ENCODE measurements at places on chromosomes 2 and 18.

- DNase-seq: no peak
These were observed 40.2 kb downstream of the SEMA4F start for GRCh38 chr2:74694281-74694680.

DNA sequence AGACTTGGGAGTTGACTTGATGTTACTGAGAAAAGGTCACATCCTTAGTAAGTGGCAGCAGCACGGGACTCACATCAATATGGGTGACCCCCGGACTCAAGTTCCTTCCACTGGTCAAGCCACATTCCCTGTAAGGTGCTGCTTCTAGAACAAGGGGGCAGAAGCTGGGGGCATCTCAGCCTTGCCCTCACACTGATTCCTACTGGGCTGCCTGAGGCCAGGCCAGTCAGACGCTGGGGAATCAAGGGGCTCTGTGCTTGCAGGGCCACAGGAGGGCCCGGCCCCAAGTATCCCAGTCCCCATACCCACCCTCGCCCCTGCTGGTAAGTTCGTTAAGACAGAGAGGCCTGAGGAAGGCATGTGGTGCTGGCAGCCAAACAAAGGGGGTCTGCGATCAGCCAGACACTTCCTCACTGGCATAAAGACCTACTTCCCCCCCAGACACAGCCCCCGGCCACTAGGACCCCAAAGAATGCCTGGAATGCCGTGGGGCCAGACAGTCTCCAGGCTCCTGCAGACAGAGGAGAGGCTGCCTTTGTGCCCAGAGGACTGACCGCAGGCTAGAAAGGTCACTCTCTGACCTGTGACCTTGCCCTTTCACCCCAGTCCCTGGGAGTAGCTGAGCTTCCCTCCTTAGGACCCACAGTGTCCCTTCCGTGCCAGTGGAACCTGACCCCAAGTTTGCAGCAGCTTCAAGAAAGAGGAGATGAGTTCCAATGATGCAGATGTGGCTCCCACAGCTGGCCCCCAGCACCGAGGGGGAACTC lies 83.6 kb downstream of the HS1BP3 start:
- no peak for DNase-seq

DNA sequence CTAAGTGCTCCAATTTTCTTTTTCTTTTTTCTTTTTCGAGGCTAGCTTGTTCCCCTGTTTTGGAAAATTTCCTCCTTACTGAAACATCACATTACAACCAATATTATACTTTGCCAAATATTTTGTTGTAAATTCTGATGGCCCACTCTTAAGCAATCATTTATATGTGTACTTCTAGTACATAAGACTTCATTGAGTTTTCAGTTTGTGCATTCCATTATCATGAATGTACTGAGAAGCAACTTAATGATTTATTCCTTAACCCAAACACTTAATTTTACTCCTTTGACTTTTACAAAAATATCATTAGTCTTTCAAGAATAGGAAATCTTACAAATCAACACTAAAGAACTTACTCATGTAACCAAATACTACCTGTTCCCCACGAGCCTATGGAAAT lies 242.4 kb downstream of the ARHGAP15 start:
- DNase-seq: no peak

DNA sequence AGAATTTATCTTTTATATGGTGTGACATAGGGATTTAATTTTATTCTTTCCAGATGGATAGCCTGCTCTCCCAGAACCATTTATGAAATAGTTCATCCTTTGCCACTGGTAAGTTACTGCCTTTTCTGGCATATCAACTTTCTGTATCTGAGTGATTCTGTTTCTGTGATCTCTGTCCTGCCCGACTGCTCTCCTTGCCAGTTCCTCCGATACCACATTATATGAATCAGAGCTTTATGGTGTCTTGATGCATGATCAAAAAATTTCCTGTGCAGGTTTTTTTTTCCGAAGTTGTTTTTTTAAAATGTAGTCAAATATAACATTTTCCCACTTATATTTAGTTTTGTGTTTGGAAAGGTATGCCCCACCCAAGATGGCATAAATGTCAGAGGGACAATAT lies 242.5 kb downstream of the CYP26B1 start:
- DNase-seq: no peak

DNA sequence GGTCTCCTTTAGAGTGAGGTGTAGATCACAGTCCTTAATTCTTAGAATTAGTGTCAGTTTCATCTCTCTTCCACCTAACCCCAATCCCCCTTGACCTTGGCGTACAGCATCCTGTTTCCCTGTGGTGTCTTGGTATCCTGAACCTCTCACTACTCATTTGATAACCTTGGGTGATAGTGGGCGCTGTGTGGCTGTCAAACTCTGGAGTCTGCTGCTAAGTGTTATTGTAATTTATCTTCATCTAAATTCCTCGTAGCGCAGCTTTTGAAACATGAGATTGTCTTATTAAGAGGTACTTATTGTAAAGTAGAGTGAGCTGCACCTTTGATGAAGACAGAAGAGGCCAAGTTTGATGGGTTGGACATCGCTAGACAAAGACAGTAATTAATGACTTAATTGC lies 222.6 kb upstream of the SPRED2 start:
- peak; percentile 38 for DNase-seq

- DNase-seq: peak; percentile 60
These were observed 476 bp downstream of the VSNL1 start for GRCh38 chr2:17540813-17541530.

GRCh38 chr2:128320192-128320905 lies 1.7 kb upstream of the HS6ST1 start:
- DNase-seq: no peak
